ENCODE measurements at places on chromosomes 6 and 20.

DNA sequence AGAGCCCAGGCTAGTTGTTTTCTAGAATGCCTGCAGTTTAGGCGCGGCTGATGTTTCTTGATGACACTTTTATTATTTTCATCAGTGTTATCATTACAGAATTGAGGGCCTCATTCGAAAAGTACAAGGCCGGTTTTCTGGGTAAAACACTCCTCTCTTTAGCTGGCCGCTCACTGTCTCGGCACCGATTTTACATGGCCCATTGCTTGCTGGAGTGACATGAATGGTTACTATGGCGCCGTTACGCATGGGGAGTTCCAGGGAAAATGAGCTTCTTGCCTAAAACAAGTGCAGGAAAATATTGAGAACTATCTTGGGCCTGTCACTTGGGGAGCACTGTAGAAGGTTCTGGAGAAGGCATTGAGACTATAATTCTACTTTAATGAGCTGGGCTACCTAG is 317.8 kb downstream of the CDH4 start:
- H3K36me3 ChIP-seq = no peaks in the 10 kb centered on the region
- H3K4me3 ChIP-seq = peak overlapping the region; percentile 43
- peaks cover 19% of the 10 kb centered on the region for H3K4me1 ChIP-seq
- H3K27me3 ChIP-seq = peaks cover 4% of the 10 kb centered on the region
- H3K27ac ChIP-seq = no peak overlapping the region
- DNase-seq = peak; percentile 55

- DNase-seq = no peak
- H3K4me3 ChIP-seq = no peak overlapping the region
- no peaks in the 10 kb centered on the region for H3K36me3 ChIP-seq
- H3K4me1 ChIP-seq = no peaks in the 10 kb centered on the region
- H3K27ac ChIP-seq = no peak overlapping the region
Observed at GRCh38 chr6:73537677-73538076, 16.8 kb upstream of the EEF1A1 start.

DNA sequence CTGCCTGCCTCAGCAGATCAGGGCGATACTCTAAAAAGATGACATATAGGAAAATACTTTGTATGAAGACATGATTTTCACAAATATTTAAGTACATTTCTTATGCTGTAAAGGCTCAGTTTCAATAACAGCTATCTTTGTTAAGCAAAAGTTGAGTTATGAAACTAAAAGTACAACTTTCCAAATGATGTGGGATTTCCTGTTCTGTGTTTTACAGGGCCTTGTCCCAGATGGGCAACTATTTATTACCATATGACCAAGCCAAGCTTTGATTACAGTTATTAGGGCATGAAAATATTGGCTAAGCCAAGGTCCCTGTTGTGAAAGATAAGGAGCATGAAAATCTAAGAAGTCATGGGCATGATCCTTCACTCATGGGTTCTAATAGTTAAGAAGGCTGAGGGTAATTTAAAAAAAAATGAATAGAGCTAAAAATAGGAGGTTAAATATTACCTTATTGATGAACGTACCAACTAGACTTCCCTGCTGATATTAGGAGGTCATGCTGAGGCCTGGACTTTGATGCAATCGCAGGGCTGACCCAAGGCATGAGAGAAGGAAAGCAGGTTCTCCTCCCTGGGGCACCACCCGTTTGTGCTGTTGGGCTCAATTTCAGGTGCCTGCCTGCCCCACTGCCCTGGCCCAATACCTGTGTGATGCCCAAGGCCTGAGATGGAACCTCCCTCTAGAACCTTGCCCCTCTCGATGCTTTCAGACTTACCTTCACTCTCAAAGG is 294.4 kb upstream of the PRDM1 start:
- H3K4me3 ChIP-seq = no peak overlapping the region
- H3K36me3 ChIP-seq = no peaks in the 10 kb centered on the region
- no peak overlapping the region for H3K27ac ChIP-seq
- DNase-seq = no peak

GRCh38 chr6:16544006-16544405 is 217.3 kb downstream of the ATXN1 start:
- H3K27me3 ChIP-seq = peaks cover 5% of the 10 kb centered on the region
- peak; percentile 62 for DNase-seq
- H3K4me3 ChIP-seq = peak overlapping the region; percentile 35
- H3K4me1 ChIP-seq = peaks cover 46% of the 10 kb centered on the region
- H3K36me3 ChIP-seq = no peaks in the 10 kb centered on the region

- H3K4me1 ChIP-seq = peaks cover 21% of the 10 kb centered on the region
- no peaks in the 10 kb centered on the region for H3K36me3 ChIP-seq
- H3K27ac ChIP-seq = no peak overlapping the region
- peaks cover 13% of the 10 kb centered on the region for H3K27me3 ChIP-seq
- H3K4me3 ChIP-seq = no peak overlapping the region
Observed at GRCh38 chr20:47150403-47151152, 205.9 kb downstream of the ZMYND8 start.

DNA sequence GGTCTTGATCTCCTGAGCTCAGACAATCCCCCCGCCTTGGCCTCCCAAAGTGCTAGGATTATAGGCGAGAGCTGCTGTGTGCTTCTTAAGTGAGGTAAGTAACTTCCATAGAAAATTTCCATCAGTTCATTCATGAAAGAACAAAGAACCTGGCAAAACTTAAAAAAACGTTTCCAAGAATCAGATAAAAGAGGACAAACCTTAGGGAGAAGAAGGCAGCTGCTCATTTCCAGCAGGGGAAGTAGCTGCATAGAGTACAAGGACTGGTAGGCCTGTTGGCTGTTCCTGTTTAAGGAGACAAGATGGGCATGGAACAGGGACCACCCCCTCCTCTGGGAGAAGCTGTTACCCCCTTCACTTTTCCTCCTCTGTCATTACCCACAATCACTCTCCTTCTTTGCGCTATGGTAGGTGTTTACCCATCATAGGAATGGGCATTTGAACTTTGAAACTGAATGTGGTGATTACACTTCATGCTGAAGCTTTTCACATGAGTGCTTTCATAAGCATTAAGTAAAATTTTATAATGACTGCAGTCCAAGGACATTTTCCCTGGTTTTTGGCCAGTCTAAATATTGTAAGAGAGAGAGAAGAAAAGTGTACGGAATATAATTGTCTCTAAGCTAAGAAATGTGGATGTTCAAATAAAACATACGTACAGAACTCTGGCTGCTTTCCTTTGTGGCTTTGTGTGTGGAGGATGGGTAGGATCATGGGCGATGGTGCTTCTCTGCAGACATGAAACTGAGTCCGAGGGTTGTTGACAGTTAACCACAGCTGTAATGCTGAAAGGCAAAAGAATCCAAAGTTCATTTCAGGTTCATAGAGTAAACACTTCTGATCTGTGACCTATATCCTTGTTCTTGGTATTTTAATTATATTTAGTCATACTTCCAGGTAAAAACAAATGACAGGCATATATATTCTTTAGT is 56.4 kb downstream of the CCN2 start:
- no peak overlapping the region for H3K27ac ChIP-seq
- DNase-seq = no peak
- H3K27me3 ChIP-seq = no peaks in the 10 kb centered on the region
- no peak overlapping the region for H3K4me3 ChIP-seq

DNA sequence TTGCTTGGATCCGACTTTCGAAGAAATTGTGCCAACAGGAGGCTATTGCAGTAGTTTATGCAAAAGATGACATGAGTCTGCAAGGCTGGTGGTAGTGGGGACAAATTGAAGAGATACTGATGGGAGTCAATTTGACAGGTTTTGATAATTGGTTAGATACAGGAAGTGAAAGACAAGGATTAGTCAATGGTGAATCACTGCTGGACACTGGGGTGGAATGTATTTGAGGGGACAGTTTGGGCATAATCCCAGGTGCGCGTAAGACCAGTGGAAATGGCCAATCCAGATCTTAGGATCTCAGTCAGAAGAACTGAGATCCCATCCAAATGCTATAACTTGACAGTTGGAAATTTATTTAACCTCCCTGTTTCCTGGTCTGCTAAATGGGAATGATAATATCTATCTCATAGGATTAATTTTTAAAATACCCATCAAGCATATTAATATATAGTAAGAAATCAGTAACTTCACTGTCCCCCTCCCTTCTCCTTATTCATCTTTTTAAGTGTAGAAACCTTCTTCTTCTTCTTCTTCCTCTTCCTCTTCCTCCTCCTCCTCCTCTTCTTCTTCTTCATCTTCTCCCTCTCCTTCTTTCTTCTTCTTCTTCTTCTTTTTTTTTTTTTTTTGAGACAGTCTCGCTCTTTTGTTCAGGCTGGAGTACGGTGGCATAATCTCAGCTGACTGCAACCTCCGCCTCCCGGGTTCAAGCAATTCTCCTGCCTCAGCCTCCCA is 30.9 kb upstream of the ERVFRD-1 start:
- no peaks in the 10 kb centered on the region for H3K36me3 ChIP-seq
- no peaks in the 10 kb centered on the region for H3K27me3 ChIP-seq
- H3K4me3 ChIP-seq = no peak overlapping the region
- H3K4me1 ChIP-seq = peaks cover 6% of the 10 kb centered on the region

GRCh38 chr6:149134511-149134933 is 183.0 kb upstream of the TAB2 start:
- peaks cover 32% of the 10 kb centered on the region for H3K4me1 ChIP-seq
- no peak for DNase-seq
- H3K27me3 ChIP-seq = peaks cover 8% of the 10 kb centered on the region
- H3K36me3 ChIP-seq = no peaks in the 10 kb centered on the region

- no peaks in the 10 kb centered on the region for H3K36me3 ChIP-seq
- H3K4me1 ChIP-seq = peaks cover 11% of the 10 kb centered on the region
- no peak for DNase-seq
- no peak overlapping the region for H3K27ac ChIP-seq
Observed at GRCh38 chr20:19498756-19499155, 259.3 kb upstream of the RIN2 start.
